ENCODE measurements at places on chromosomes 2 and 18. TPM values are rescaled to one million over a fixed set of nuclear protein-coding genes. Genes with fewer than 3 reads are reported as not detected.

Gene AFF3
- total RNA-seq, result 2.0 TPM

Gene ST6GAL2
- total RNA-seq, result not detected

Gene EGR4
- 0.05 TPM for total RNA-seq

Gene CDCA7
- 33.2 TPM for total RNA-seq

Gene RBM43
- total RNA-seq, result 2.7 TPM

Gene STARD6
- 0.29 TPM for total RNA-seq

Gene BMP10
- not detected for total RNA-seq
